DMS79 treated with DMSO at 0.1 percent for 48 hours (cell line): ENCODE measurements at places on chromosomes 7 and 10.

DNA sequence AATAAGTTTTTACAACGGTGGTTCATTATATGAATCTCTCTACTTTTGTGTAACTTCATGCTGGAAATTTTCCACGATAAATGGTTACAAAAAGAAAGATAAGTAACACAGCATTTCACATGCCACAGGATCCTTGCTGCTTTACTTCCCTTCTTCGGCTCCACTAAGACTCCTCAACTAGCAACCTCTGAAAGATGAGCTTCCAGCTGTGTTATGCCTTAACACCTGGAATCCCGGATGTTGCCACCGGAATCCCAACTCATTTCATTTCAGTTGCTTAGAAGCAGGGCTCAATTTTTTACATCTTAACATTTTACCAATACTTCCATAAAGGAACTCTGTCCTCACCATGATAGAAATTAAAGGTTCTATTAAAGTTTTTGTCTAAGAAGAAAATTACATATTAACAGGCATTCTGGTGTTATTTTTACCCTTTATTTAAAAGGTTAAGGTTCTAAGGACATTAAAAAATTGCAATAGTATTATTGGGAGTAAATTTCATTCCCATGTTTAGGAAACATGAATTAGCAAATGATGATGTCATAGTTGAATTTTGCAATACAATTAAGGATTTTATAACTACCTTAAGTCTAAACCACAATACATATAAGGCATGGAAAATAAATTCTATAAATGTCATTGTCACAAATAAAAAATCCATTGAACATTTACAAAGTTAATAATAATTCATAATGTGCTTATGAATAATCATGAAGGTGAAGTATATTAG lies 57.1 kb upstream of the IL6 start:
- DNase-seq, result no peak

- DNase-seq, result no peak
Measured at GRCh38 chr10:83229991-83230390, 909.3 kb upstream of the GHITM start.

GRCh38 chr7:7157177-7157886 lies 25.0 kb upstream of the C1GALT1 start:
- no peak for DNase-seq

GRCh38 chr10:113433711-113434110 lies 119.1 kb upstream of the HABP2 start:
- DNase-seq, result no peak

DNA sequence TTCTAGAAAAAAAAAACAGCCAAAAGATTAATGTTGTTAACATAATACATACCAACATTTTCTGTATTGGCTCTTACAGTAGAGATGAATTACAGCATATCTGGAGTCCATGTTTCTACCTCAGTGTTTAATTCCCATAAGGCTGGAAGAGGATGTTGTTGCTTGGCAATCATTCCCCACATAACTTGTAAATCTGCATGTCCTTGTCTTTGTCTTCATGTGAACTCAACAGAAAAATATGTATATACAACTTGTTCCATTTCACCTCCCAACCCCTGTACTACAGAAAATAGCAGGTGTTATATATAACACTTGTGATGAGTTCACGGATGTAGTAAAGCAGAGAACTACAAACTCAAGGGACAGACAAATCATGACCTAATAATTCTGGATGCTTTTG lies 160.9 kb upstream of the SEMA3C start:
- no peak for DNase-seq

- no peak for DNase-seq
Measured at GRCh38 chr7:87310790-87311419, 34.6 kb upstream of the CROT start.

DNA sequence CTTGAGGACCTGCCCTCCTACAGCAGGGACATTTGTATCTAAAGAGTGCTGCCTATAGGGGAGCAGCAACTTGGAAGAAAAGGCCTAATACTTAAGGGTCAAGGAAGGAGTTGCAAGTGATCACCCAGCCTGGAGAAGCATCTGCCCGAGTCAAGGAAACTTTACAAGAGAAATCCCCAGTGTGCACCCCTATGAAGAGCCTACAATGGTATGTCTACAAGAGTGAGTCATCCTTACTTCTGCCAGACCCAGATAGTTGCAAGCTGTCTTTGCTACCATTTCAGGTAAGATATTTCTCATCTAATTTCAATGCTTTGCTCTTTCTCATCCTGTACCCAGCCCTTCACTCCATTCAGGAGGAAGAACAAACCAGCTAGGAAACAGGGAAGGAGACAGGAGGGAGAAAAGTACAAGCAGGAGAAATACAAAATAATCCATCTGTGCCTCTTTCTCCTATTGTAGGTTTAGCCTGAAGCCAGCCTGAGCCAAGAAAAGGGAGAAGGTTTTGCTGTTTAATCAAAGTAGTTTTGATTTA lies 34.4 kb upstream of the AGR3 start:
- no peak for DNase-seq

GRCh38 chr10:79191951-79192676 lies 123.3 kb downstream of the ZMIZ1 start:
- no peak for DNase-seq

DNA sequence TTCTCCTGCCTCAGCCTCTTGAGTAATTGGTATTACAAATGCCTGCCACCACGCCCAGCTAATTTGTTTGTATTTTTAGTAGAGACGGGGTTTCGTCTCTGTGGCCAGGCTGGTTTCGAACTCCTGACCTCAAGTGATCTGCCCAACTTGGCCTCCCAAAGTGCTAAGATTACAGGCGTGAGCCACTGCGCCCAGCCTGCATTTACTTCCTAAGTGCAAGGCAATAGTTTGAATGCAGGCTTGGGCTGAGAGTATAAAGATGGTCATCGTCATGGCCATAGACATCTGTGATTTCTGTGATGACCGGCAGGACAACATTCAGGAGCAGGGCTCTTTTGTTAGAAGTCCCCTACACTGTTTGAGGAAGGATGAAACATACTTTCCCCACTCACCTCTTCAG lies 393.9 kb upstream of the SHH start:
- no peak for DNase-seq

GRCh38 chr10:131692176-131692575 lies 208.6 kb upstream of the PPP2R2D start:
- DNase-seq, result no peak
